Panc1 (cell line): ENCODE measurements at places on chromosomes 3 and 15. TPM values are rescaled to one million over a fixed set of nuclear protein-coding genes. Genes with fewer than 3 reads are reported as not detected.

PIGB gene
- total RNA-seq = 19.3 TPM

- no peak for DNase-seq
Observed at GRCh38 chr3:86658876-86659275, 332.1 kb downstream of the VGLL3 start.

GRCh38 chr15:58669108-58669507, 80.4 kb downstream of the ADAM10 start:
- DNase-seq = no peak

- no peak for DNase-seq
Observed at GRCh38 chr15:72445426-72445825, 28.7 kb upstream of the ARIH1 start.

DNA sequence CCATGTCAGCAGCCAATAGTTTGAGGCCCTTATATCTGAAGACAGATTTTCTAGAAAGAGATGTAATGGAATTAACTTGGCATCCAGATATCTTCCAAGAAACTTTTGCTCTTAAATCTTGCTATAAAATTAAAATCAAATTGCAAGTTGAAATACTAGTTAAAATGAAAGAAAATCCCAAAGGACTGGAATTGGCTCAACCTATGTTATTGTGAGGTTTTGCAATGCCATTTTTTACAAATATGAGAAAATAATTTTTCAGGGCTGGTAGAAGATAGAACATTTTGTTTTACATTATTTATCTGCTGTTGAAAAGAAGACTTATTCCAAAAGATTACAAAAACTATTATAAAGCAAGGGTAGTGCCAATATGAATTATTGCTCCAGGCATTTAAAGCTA, 92.2 kb upstream of the AGTR1 start:
- no peak for DNase-seq

- DNase-seq = no peak
Observed at GRCh38 chr15:51908316-51908715, 63.3 kb downstream of the LEO1 start.

- DNase-seq = no peak
Observed at GRCh38 chr3:40585381-40586016, 60.7 kb downstream of the ZNF621 start.

KBTBD13 gene
- total RNA-seq = not detected
